ENCODE measurements at places on chromosomes 7 and 10. TPM values are rescaled to one million over a fixed set of nuclear protein-coding genes. Genes with fewer than 3 reads are reported as not detected.

DNA sequence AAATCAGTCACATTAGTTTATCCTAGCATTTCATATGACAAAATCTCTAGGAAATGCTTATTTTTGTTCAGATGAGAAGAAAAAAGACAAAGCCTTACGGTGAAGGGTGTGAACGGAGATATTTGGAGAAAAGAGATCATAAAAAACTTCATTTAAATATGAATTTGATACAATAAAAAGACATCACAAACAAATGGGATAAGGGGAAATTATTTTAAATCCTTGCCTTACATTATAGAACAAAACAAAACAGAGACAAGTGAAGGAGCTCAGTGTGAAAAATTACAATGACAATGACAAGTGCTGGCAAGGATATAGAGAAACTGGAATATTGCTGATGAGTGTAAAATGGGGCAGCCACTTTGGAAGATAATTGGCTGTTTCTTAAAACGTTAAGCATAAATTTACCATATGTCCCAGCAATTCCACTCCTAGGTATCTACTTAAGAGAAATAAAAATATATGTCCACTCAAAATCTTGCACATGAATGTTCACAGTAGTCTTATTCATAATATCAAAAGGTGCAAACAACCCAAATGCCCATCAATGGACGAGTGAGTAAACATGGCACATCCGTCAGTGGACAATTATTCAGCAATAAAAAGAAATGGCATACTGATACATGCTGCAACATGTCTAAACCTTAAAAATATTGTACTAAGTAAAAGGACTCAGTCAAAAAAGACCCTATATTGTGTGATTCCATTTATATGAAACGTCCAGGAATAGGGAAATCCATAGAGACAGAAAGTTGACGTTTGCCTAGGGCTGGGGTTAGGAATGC lies 66.1 kb upstream of the RAPGEF5 start:
- no peak overlapping the region for H3K27ac ChIP-seq
- no peak for DNase-seq
- no peaks in the 10 kb centered on the region for H3K27me3 ChIP-seq
- H3K4me1 ChIP-seq, result peaks cover 4% of the 10 kb centered on the region
- H3K36me3 ChIP-seq, result no peaks in the 10 kb centered on the region

DNA sequence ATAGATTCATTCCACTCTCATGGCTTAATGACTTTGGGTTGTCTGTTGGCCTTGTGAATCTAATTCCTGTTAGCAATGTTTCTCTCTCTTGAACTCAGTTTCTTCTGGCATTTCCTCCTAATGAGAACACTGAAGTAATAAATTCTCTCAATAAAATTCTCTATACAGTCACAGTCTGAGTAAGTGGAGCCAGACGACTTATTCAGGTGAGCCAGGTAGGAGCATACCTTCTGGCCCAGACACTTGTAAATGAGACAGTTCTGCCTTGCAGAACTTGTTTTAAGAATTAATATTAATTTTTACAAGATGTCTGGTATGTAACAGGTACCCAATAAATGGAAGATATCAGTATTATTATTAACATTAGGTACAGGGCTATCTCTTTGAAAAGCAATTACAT lies 28.6 kb upstream of the AGR2 start:
- H3K36me3 ChIP-seq, result no peaks in the 10 kb centered on the region
- H3K27me3 ChIP-seq, result no peaks in the 10 kb centered on the region
- H3K4me1 ChIP-seq, result no peaks in the 10 kb centered on the region
- H3K27ac ChIP-seq, result no peak overlapping the region
- no peak overlapping the region for H3K4me3 ChIP-seq
- no peak for DNase-seq

DNA sequence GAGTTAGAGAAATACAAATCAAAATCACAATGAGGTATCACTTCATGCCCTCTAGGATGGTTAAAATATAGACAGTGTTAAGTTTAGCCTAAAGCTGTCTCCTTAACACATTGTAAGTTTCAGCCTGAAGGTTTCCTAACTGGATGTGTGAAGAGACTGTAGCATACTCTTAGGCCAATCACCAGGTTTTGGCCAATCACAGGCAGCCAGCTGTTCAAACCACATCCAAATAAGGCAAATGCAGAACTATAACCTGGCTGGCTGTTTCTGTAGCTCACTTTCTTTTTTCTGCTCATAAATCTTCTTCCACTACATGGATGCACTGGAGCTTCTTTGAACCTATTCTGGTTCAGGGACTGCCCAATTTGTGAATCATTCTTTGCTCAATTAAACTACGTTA lies 19.7 kb downstream of the ESYT2 start:
- H3K36me3 ChIP-seq, result peaks cover 4% of the 10 kb centered on the region
- H3K4me3 ChIP-seq, result no peak overlapping the region
- H3K27me3 ChIP-seq, result no peaks in the 10 kb centered on the region
- DNase-seq, result no peak
- no peak overlapping the region for H3K27ac ChIP-seq

GRCh38 chr10:83982812-83983211 lies 156.5 kb upstream of the GHITM start:
- no peak overlapping the region for H3K27ac ChIP-seq
- no peaks in the 10 kb centered on the region for H3K36me3 ChIP-seq
- no peaks in the 10 kb centered on the region for H3K27me3 ChIP-seq
- no peak overlapping the region for H3K4me3 ChIP-seq

- H3K27me3 ChIP-seq, result no peaks in the 10 kb centered on the region
- no peak overlapping the region for H3K4me3 ChIP-seq
- H3K27ac ChIP-seq, result no peak overlapping the region
- DNase-seq, result no peak
- H3K36me3 ChIP-seq, result no peaks in the 10 kb centered on the region
Measured at GRCh38 chr7:120995654-120996053, 7.1 kb downstream of the CPED1 start.

DNA sequence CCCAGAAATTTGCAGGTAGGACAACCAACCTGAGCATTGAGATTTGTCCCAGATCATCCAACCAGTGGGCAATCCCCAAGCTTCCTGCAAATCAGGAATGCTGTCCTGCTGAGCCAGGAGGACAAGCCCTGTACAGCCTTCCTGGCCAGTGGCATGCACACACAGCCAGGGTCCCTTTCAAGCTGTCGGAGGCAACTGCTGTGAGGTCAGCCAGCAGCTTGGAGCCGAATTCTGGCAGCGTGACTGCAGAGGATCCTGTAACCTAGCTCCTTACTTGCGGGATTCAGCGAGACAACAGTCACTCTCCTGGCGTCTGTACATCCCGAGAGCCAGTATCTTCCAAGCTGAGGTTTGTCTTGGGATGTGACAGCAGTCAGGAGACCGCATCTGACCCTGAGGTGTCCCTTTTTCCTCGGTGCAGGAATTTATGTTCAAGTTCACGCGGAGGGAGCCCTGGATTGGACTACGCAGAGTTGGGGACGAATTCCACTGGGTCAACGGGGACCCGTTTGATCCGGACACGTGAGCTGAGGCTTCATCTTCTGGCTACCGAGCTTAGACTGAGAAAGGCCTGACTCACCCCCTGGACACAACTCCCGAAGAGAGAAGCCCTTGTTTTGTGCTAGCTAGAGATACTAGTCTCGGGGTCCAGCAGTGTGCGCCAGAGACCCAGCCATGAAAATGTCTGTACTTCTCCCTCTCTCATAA lies 18.3 kb downstream of the CLEC2L start:
- DNase-seq, result peak; percentile 52
- H3K27me3 ChIP-seq, result peaks cover 6% of the 10 kb centered on the region
- no peak overlapping the region for H3K4me3 ChIP-seq
- no peak overlapping the region for H3K27ac ChIP-seq

GRCh38 chr10:95574649-95575365 lies 13.6 kb upstream of the SORBS1 start:
- no peaks in the 10 kb centered on the region for H3K27me3 ChIP-seq
- peaks cover 4% of the 10 kb centered on the region for H3K4me1 ChIP-seq
- DNase-seq, result no peak

DNA sequence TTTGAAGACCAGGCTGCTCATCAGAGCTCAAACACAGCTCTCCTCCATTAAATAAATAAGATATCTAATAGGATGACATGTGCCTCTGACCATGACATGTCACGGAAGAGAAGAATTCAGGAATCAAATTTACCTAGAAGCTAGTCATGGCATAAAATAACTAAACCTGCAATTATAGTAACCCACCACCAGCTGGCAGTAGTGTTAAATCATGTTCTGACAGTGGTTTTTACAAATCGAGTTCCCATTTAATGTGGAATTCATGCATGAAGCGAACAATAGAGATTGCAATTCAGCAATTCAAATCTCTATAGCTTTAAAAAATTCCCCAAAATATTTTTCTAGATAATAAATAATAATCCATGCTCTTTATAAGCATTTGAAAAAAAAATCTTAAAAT lies 74.6 kb upstream of the IKZF1 start:
- no peak overlapping the region for H3K27ac ChIP-seq
- no peak for DNase-seq
- H3K4me1 ChIP-seq, result no peaks in the 10 kb centered on the region
- no peaks in the 10 kb centered on the region for H3K36me3 ChIP-seq
- no peak overlapping the region for H3K4me3 ChIP-seq

DNA sequence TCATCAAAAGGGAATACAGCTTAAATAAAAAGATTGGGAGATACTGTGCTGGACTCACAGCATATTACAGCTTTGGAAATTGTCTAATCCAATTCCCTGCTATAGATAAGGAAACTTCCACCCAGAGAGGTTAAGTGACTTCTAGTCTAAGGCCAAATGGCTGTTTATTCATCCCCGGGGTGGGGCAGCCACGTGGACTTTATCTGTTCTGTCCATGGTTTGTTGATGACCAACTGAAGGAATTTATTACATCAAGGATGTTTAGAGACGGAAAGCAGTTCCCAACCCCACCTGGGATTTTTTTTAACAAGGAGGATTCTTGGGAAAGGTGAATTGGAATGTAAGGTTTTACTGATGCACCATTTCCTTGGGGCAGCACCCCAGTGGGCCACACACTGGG lies 88.6 kb downstream of the ATXN7L1 start:
- H3K27me3 ChIP-seq, result no peaks in the 10 kb centered on the region
- H3K36me3 ChIP-seq, result peaks cover 10% of the 10 kb centered on the region
- peaks cover 3% of the 10 kb centered on the region for H3K4me1 ChIP-seq
- H3K27ac ChIP-seq, result no peak overlapping the region
- DNase-seq, result no peak

DNA sequence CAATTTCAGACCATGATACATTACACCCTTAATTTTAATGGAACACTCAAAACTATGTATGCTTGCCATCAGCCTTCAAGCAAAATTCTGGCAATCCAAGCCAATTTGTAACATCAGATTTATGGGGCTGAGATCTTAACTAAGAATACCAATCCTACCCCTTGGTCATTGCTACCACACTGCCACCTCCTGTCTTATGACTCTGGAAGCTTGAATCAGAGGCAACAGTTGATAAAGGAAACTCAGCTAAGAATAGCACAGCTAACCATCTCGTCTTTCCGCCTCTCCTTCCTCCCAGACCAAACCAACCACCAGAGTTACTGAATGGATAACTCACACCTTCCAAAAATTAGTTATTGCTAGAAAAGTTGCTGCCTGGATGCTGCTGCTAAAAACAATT lies 7.4 kb downstream of the IGF2BP3 start:
- H3K27me3 ChIP-seq, result no peaks in the 10 kb centered on the region
- peak overlapping the region; percentile 55 for H3K27ac ChIP-seq
- no peaks in the 10 kb centered on the region for H3K36me3 ChIP-seq

- H3K4me3 ChIP-seq, result peak overlapping the region; percentile 59
- H3K27me3 ChIP-seq, result no peaks in the 10 kb centered on the region
- peak overlapping the region; percentile 92 for H3K27ac ChIP-seq
- H3K4me1 ChIP-seq, result peaks cover 18% of the 10 kb centered on the region
- H3K36me3 ChIP-seq, result peaks cover 3% of the 10 kb centered on the region
Measured at GRCh38 chr7:127650847-127651555, 993 bp upstream of the SND1 start.

GRCh38 chr10:103678178-103678526 lies 177.2 kb downstream of the SH3PXD2A start:
- H3K4me3 ChIP-seq, result peak overlapping the region; percentile 30
- no peaks in the 10 kb centered on the region for H3K36me3 ChIP-seq
- DNase-seq, result peak; percentile 96
- no peaks in the 10 kb centered on the region for H3K27me3 ChIP-seq

DNA sequence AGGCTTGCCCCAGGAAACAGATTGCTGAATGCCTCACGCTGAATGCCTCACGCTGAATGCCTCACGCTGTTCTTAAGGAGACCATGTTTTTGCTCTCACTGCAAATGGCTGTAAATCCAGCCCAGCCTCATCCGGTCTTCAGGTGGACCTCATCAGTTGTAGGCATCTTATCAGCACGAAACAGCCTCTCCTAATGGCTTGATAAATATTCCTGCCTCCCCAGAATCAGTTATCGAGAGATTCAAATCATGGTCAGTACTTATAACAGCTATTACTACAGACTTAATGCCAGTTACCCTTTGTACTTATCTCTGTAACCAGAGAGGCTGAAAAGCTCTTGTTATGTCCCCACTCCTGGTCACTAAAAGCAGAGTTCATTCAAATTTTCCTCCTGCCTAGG lies 290.6 kb downstream of the FZD1 start:
- H3K36me3 ChIP-seq, result no peaks in the 10 kb centered on the region
- H3K27ac ChIP-seq, result no peak overlapping the region
- DNase-seq, result no peak
- no peaks in the 10 kb centered on the region for H3K27me3 ChIP-seq
- no peaks in the 10 kb centered on the region for H3K4me1 ChIP-seq

- peaks cover 15% of the 10 kb centered on the region for H3K4me1 ChIP-seq
- DNase-seq, result peak; percentile 80
- no peaks in the 10 kb centered on the region for H3K27me3 ChIP-seq
- H3K4me3 ChIP-seq, result no peak overlapping the region
- H3K36me3 ChIP-seq, result no peaks in the 10 kb centered on the region
Measured at GRCh38 chr10:34637418-34637911, 177.6 kb downstream of the PARD3 start.

GRCh38 chr7:68364886-68365625 lies 1233.2 kb upstream of the AUTS2 start:
- H3K4me3 ChIP-seq, result no peak overlapping the region
- H3K36me3 ChIP-seq, result no peaks in the 10 kb centered on the region
- H3K27me3 ChIP-seq, result no peaks in the 10 kb centered on the region
- H3K27ac ChIP-seq, result no peak overlapping the region
- no peaks in the 10 kb centered on the region for H3K4me1 ChIP-seq
- DNase-seq, result no peak

DNA sequence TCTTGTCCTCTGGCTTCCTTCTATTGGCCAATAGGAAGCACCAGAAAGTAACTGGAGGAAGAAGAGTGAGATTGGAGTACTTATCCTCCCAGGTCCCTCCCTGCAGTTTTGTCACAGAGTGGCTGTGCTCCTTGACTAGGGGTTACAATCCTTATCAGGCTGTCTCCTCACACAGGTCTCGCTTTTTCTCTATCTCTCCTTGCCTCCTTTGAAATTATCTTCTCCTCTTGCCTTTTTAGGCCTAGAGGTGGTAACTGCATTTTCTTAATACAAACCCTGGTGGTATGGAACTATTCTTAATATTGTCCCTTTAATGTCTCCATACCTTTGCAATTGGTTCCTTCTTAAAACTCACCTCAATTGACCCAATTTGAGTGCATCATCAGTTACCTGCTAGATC lies 2.7 kb downstream of the PRSS37 start:
- H3K4me3 ChIP-seq, result no peak overlapping the region
- H3K4me1 ChIP-seq, result no peaks in the 10 kb centered on the region
- no peak overlapping the region for H3K27ac ChIP-seq
- no peaks in the 10 kb centered on the region for H3K36me3 ChIP-seq
- DNase-seq, result no peak

Gene TBX20
- not detected for total RNA-seq

Gene PRR15
- total RNA-seq, result 0.04 TPM

Gene TMEM213
- not detected for total RNA-seq

Gene SVOPL
- not detected for total RNA-seq

Gene HMX2
- not detected for total RNA-seq
